Left cardiac atrium (tissue), 4 donors: ENCODE measurements at places on chromosomes 13 and 19.

DNA sequence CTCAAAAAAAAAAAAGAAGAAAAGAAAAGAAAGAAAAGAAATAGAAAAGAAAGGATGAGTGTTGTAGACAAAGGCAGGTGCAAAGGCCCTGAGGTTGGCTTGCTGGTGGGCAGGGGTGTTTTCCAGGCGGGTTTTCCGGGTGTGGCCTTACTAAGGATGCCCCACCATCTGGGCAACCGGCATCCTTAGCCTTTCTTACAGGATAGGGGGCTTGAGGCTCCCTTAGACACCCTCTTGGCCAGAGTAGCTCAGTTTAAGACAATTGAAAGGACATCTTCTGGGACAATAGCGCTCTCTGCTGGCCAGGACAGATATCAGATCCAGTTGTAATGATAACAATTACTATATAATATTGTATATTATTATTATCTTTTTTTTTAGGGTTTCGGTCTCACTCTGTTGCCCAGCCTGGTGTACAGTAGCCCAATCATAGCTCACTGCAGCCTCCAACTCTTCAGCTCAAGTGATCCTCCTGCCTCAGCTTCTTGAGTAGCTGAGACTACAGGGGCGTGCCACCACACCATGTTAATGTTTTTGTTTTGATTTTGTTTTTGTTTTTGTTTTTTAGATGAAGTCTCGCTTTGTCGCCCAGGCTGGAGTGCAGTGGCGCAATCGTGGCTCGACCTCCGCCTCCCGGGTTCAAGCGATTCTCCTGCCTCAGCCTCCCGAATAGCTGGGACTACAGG, 1.4 kb upstream of the QTRT1 start:
- DNase-seq = no peak

DNA sequence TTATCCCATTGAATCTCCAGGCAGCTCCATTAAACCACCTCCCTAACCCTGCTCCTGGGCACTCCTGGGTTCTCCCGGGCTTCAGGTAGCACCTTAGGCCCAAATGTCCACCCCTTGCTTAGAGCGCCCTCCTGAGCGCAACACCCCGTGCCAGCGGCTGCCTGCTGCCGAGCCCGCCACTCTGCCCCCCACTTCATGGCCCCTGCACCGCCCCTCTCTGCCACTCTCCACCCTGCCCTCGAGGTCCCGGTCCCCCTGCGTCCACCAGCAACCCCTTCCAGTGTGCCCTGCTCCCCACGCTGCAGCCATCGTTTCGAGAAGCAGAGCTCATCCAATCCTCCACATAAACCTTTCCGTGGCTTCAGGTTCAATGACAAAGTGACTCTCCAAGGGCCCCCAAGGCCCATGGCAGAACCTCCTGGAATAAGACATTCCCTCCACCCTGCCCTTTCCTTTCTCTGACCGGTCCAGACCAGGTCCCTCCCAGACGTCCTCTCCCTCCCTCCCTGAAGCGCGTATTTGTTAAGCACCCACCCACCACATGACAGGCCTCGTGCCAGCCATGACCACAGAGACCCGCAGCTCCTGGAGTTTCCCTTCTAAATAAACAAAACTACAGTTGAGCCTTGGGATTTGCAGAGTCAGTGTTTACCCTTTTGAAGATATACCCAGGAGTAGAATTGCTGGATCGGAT, 66.6 kb downstream of the ARHGEF18 start:
- DNase-seq = no peak

GRCh38 chr19:33464010-33464732, 57.4 kb downstream of the PEPD start:
- DNase-seq = no peak

- DNase-seq = no peak
Measured at GRCh38 chr13:112242777-112243176, 133.4 kb upstream of the SPACA7 start.

GRCh38 chr13:111913761-111914140, 153.2 kb upstream of the SOX1 start:
- no peak for DNase-seq

- DNase-seq = no peak
Measured at GRCh38 chr19:35290381-35291127, 1.4 kb upstream of the MAG start.

GRCh38 chr13:65926750-65927171, 1303.4 kb downstream of the PCDH9 start:
- peak; percentile 23 for DNase-seq

GRCh38 chr19:45076029-45076850, at the start of gene ZNF296:
ZNF296 (minus strand) TSS chr19:45076478; CDS start chr19:45076373, 105 bp downstream.
- DNase-seq = peak; percentile 74

DNA sequence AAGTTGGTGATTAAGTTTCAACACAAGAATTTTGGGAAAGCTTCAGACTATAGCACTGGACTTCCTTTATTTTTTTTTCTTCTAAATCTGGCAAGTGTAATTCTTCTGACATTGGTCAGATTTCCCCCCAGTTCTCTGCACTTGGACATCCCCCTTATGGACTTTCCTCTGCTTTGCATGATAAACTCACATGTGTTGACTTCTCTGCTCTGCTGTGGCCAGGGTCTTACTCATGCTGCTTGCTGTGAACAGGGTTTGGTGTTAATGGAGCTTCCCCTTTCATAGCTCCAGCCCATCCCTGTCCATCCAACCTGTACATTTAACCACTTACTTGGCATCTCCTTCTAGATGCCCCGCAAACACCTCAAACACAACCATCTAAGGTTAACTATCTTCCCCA, 70.5 kb upstream of the SPATA13 start:
- DNase-seq = no peak

- DNase-seq = no peak
Measured at GRCh38 chr13:95137096-95137495, 164.2 kb downstream of the ABCC4 start.

DNA sequence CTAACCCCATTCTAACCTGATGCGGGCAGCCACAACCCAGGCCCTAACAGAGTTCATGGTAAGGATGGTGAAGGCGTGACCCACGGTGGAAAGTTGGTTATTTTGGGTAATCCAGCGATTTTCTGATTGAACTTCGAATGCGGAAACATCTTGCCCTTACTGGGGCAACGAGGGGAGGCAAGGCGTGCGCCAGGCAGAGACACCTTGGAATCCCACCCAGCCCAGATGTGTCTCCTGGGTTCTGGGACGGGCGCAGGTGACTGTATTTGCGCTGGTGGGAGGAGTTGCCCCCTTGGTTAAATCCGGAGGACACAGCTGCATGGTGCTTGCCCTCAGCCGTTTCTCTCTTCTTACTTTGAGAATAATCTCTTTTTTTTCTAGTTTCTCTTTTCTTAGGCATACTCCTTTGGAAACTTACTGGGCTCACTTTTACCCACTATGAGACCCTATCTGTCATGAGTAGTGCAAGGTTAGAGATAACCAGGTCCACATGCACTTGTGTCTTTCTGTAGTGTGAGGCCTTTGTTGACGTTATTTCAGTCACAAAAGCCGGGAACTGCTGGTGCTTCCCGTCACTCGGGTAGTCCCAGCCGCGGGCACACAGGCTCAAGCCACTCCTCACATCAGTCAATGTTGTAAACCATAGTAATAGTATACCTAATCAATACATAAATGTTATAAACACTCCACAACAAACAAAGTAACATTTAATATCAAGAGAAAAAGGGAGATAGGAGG, 81.5 kb downstream of the ATP11A start:
- peak; percentile 53 for DNase-seq

GRCh38 chr19:571566-571974, 826 bp upstream of the BSG start:
- no peak for DNase-seq

- peak; percentile 68 for DNase-seq
Measured at GRCh38 chr19:6738787-6739389, 592 bp upstream of the TRIP10 start.

- no peak for DNase-seq
Measured at GRCh38 chr19:38020311-38020710, 113.3 kb downstream of the SIPA1L3 start.

- DNase-seq = peak; percentile 67
Measured at GRCh38 chr13:113802090-113802531, 43.1 kb downstream of the TMEM255B start.

DNA sequence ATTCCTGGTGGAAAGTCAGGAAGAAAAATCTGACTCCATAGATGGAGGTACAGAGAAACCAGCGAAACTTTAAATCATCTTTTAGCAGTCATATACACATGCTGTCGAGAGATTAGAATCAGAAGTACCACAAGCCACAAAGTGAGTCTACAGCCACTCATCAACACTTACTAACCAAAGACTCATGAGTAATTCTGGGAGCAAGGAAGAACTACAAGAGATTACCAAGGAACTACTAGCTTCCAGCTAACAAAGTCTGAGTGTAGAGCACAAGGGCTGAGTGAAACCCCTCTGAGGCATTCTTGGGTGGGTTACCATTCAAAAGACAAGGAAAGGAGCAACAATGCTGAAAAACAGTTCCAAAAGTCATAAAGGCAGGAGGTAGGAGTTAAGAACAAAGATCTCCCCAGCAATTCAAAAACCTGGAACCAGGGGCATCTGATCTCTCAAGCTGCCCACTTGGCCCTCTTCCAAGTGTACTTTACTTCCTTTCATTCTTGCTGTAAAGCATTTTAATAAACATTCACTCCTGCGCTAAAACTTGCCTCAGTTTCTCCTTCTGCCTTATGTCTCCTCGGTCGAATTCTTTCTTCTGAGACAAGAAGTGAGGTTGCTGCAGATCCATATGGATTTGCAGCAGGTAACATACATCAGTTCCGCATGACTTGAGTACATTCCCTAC, 13.0 kb downstream of the RBM26 start:
- DNase-seq = no peak

DNA sequence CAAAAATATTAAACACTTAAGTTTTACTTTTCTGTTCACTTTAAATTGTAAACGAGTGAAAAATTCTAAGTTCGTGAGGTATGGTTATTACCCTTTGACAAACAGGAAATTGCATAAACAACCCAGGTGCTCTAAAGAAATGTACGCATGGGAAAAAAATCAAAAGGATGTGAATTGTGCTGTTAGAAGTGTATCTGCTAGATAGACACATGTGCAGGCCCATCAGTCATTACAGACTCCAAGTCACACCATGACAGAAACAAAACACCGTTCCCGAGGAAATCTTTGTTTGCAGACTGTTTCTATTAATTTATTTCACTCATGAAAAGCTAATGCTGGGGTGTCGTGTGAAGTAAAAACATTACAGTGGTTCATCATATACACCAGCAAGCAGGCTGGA, 17.0 kb upstream of the DOCK9 start:
- DNase-seq = no peak

DNA sequence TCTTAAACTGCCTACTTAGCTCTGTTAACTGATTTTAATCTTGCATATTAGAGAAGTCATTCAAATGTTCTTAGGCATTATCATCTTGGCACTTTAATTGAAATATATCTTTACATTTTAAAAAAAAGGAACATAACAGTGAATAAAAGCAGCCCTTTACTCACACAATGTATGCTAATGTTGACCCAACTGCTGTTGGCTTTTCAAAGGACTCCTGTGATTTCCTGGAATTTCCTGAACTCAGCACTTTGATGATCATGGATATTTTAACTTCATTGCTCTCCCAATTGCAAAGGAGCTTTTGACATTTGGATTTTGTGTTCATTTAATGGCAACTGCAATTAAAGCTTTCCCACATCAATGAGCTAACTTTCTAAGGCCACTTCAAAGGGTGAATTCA, 1230.3 kb downstream of the DIAPH3 start:
- no peak for DNase-seq

DNA sequence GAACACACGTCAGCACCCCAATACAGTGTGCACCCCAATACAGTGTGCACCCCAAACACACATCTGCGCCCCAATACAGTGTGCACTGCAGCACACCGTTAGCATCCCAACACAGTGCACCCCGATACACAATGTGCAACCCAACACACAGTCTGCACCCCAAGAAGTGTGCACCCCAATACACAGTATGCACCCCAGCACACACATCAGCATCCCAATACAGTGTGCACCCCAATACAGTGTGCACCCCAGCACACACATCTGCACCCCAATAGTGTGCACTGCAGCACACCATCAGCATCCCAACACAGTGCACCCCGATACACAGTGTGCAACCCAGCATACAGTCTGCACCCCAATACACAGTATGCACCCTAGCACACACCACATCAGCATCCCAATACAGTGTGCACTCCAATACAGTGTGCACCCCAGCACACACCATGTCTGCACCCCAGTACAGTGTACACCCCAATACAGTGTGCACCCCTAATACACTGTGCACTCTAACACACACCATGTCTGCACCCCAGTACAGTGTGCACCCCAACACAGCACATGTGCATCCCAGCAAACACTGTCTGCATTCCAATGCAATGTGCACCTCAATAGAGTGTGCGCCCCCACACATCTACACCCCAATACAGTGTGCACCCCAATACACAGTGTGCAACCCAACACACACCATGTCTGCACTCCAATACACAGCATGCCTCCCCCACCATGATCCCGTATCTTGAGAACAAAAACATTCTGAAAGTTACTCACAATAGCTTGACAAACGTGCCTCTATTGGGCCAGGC, 855 bp upstream of the CARS2 start:
- DNase-seq = no peak

- DNase-seq = no peak
Measured at GRCh38 chr13:35468195-35468594, 8.3 kb downstream of the MAB21L1 start.

- DNase-seq = no peak
Measured at GRCh38 chr13:73665261-73665660, 468.9 kb downstream of the KLF12 start.

DNA sequence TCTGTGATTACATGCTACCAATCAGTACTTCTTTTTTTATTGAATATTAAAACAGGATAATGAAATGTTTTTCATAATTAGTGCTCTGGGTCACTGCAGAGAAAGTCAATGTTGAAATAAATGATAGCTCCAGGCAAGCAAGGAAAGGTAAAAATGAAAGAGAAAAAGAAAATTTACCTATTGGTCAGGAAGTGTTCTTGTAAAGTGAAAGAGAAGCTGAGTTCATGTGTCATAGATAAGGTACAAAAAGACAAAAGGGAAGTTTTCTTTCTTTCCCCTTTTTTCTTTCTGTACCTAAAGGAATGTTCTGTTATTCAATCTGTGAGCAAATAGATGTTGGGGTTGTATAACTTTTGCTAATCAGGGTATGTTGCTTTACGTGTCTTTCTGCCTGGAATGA, 197.0 kb downstream of the PCDH9 start:
- no peak for DNase-seq

- DNase-seq = no peak
Measured at GRCh38 chr19:47353307-47353712, 4.2 kb downstream of the DHX34 start.
